ENCODE measurements at places on chromosomes 16 and 17.

DNA sequence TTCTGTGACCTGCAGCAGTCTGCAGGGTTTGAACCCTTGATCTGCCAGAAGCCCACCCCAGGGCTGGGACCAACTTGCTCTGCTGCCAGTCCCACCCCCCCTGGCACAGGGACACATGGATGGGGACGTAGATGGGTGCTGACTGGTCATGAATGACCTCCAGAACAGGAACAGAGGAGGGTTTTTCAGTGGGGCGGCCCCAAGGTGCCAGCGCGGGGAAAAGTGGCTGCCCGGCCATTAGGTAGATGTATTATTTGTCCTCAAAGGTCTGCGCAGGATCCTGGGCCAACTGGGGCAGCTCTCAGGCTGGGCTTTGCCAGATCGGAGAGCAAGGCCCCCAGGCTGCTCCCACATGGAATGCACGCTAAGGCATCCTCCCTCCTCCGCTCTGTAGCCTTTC is 265.2 kb upstream of the TNRC6C start:
- DNase-seq = no peak

GRCh38 chr16:637081-638018 is 1.2 kb upstream of the METTL26 start:
- DNase-seq = peak; percentile 77

DNA sequence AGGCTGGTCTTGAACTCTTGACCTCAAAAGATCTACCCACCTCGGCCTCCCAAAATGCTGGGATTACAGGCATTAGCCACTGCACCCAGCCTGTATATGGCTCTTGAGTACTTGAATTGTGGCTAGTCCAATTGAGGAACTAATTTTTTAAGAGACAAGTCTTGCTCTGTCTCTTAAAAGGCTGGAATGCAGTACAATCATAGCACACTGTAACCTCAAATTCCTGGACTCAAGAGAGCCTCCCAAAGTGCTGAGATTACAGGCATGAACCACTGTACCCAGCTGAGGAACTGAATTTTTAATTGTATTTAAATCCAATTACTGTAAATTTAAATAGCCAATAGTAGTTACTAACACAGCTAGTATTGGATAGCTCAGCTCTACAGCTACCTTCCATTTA is 50.6 kb downstream of the MED13 start:
- DNase-seq = no peak

DNA sequence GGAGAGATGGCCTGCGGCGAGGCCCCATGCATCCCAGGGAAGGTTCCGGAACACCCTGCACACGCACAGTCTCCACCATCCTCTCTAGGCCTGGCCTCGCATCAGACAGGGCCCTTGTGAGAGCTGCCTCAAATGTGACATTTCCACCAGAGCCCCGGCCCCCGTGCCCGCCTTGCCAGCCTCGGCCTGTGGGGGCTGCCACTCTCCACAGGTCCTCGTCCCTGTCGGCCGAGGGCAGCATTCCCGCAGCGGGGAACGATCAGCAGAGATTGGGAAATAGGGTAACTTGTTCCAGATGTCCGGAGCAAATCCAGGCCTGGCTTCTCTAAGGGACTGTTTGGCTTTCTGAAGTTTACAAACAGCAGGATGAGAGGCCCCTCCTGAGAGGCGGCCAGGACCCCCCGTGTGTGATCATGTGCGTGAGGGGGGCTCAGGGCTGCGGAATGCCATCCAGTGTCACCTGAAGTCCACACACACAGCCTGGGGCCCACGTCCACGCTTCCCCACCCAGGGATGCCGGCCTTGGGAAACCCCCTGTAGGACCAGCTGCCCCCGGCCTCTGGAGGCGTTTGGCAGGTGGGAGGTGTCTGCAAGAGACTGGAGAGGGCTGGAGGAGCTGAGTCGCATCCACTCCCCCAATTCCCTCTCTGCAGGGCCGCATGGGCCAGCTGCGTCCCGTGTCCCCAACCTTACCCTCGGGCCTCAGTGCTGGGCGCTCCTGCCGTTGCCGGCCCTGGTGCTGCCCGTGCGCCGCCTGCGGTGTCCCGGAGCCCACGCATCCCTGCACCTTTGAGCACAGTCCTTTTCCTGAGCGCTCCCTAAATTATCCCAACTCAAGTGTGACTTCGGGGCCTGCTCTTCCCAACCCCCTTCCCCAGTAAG is 70.4 kb downstream of the ZDHHC7 start:
- DNase-seq = no peak

- no peak for DNase-seq
These were observed 5.0 kb upstream of the MAPK3 start for GRCh38 chr16:30127993-30128392.

- no peak for DNase-seq
These were observed 3.2 kb upstream of the SAMD14 start for GRCh38 chr17:50133028-50133768.

GRCh38 chr16:57690782-57691471 is 3.7 kb upstream of the DRC7 start:
- no peak for DNase-seq

DNA sequence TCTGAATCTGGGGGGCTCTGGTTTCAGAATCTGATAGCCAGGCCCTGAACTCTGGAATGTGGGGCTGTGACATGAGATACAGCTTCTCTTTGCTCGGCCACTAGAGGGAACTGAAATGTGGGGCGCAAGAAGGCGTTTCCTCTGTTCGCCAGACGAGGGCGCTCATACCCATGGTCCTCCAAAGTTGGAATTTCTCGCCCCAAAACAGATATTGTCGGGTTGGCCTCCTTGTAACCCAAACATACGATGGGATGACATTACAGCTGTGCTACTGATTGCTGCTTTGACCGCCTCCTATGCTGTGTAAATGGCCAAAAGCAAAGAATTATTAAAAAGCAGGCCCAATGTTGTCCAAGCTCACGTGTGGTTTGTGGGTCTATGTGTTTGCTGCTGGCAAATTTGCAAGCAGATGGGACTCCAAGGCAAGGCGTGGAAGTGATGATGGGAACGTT is 13.1 kb upstream of the MSI2 start:
- peak; percentile 52 for DNase-seq

DNA sequence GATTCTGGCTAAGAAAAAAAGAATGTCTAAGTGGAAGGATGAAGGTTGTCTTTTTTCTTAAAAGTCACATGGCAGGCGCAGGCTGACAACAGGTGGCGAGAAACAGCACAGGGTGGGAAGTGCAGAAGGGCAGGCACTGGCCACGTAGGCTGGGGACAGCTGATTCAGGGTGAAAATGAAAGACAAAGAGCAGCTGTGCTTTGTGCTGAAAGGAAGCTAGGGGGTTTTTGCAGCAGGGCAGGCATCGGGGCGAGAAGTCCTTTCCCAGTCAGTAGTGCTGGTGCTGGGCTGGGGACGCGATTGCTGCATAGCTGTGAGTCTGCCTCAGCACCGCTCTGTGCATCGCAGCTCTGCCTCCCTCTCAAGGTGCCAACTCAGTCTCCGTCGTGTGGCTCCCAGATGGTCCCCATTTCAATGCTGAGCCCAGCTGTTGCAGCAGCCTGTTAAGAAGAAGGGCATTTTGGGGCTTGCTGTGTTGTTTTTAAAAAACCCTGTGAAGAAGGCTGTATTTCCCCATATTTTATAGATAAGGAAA is 183.1 kb upstream of the CCL2 start:
- no peak for DNase-seq

DNA sequence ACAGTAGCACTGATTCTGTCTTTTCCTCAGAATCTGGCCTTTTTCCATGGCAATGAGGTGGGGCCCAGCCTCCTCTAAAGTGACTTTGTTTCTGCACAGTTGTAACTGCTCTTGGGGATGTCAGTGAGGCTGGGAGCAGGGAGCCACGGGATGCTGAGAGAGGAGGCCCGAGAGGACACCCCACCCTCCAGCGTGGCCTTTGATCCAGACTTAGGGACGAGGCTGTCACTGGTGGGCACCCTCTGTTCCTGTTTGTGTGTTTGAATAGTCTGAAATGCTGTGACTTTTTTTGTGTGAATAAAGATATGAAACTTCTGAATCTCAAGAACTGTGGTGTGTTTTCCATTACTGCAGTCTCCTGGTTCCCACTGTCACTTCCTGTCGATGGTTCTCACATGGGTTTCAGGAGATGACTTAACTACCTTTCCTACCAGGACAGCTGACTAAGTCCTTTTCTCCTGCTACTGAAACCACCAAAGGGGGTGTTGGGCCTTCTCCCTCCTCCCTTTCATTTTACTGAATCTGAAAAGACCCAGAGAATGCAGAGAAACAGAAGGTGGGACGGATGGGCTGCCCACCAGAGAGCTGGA is 18.6 kb downstream of the KCTD2 start:
- no peak for DNase-seq

DNA sequence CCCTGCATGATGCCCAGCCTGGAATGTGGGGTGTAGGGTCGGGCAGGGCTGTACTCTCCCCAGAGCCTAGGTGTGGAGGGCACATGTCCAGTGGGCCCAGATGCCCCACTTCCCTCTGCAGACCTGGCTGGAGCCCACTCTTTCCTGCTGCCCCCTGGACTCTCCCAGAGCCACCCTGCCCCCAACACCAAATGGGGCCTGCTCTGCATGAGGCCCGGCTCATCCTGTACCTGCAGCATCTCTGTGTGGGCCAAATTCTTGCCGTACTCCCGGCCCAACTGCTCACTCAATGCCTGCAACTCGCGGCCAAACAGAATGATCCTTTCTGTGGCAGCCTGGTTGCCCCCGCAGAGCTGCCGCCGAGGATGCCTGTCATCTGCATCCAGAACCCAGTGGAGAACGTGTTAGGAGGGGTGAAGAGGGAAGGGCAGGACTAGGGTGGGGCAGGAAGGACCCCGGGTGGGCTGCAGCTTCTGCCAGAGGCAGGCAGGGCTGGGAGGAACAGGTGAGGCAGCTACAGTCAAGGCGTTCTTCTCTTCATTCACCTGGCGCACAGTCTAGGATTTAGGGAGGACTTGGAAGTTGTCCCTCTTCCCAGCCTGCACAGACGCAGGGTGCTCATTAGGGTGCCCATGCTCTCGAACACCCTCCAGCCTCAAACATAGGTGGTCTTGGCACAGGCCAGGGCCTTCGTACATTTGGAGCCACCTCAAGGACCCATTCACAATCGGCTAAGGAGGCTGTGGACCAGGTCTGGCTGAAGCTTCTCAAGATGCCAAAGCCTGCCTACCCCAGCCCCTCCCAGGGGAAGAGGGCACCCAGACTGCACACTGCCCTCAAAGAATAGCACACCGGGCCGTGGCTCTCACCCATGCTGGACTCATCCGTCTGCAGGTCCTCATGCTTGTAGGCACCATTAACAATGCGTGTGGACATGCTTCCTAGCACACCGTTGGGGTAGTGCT is 8.7 kb upstream of the GFOD2 start:
- no peak for DNase-seq

DNA sequence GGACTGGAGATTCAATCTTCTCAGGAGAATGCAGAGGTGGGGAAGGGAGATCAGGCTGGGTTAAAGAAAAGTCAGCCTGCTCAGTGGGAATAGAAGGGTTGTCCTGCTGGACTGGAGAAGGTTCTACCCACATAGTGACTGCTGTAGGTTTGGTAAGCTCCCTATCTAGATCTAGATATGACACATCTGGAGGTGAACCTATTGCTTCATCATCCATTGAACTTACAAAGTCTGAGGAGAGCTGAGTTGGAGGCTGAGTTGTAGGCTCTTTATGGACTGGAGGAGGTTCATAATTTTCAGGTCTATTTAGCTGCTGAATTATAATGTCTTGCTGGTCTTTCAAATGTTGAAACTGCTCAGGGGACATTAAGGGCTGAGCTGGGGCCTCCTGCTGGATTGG is 46.0 kb upstream of the NF1 start:
- no peak for DNase-seq

DNA sequence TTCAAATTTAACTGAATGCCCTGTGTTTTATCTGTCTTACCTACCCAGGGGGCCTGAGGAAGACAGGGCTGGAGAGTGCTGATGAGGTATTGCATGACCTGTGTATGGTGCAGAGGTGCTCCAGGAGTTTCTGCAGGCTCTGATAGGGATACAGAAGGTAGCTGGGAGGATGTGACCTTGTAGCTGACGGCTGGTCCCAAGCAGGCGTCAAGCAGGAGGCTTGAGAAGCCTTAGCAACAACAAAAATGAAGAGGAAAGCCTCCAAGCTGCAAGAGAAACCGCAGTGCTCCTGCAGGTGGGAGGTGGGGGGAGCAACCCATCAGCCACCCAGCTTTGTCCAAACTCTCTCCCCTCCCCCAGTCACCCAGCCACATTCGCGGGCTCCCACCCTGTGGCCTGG is 40.4 kb downstream of the LAT start:
- DNase-seq = no peak

DNA sequence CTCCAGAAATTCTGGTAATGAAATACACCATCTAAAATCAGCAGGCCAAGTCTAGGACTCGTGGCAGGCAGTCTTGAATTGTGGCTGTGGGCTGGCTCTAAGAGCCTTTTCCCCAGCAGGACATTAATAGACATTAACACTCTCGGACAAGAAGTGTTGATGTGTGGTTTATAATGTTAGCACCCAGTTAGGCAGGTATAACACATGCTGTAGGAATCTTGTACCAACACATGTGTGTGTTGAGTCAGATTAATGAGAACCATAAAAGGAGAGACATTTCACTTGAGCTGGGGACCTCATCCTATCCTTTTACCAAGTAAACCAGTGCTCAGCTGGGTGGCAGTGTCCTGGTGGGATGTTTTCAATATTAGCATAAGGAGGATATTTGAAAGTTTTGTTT is 264.5 kb downstream of the FTO start:
- no peak for DNase-seq

GRCh38 chr16:78884204-78884603 is 716.3 kb downstream of the MAF start:
- no peak for DNase-seq

GRCh38 chr17:29145289-29146073 is 34.7 kb downstream of the MYO18A start:
- no peak for DNase-seq

DNA sequence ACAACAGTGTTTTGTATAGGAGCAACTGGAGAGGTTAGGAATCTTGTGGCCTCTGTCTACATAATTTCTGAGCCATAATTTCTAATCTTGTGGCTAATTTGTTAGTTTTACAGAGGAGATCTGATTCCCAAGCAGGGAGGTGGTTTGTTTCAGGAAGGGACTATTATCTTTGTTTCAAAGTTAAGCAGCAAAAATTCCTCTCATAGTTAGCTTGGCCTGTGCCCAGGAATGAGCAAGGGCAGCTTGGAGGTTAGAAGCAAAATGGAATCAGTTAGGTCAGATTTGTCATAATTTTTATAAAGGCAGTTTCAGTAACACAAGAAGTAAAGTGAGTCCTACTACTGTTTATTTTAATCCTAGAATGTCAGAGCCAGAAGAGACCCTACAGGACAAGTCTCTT is 2.0 kb upstream of the RDM1 start:
- DNase-seq = no peak

DNA sequence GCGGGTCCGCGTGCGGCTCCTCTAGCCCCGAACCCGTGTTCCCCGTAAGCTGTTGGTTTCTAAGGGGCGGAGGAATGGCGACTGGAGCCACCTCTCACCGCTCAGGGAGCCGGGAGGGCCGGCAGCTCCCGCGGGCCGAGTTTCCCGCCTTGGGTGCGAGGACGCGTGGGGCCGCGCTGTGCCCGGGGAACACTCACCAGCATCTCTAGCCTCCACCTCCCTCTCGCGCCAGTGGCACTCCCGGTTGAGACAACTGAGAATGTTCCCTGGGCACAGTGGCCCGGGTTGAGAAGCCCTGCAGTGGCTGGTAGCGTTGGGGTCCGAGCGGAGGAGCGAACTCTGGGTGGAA is 560 bp downstream of the TELO2 start:
- DNase-seq = peak; percentile 4

Measured in stimulated activated CD8-positive, alpha-beta memory T cell treated with anti-CD3 and anti-CD28 coated beads, Interleukin-15, amount 100 ng/mL, for 48 hours (primary cell).